Brain (organoid and tissue), 16 donors: ENCODE measurements at places on chromosomes 5 and 9.
A peak's percentile ranks its signal among the peaks of the same experiment; 100 is the strongest.

GRCh38 chr9:122342323-122343050 is 28.3 kb upstream of the PTGS1 start:
- no peak for DNase-seq

DNA sequence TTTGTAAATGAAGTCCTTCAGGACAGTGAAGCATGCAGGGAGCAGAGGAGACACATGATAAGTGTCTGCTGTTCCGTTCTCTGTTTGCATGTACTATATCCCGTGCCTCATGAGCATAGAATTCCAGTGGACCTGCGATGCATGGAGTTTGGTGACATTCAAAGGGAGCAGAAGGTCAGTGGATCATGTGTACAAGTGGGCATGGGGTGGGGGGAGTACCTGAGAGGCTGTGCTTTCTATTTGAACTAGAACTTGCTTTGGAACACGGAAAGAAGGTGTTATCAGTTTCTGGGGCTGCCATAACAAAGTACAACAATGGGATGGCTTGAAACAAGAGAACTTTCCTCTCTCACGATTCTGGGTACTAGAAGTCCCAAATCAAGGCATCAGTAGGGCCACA is 5.1 kb upstream of the CCNJL start:
- no peak for DNase-seq

GRCh38 chr5:71788794-71789193 is 69.7 kb downstream of the CARTPT start:
- DNase-seq: no peak

DNA sequence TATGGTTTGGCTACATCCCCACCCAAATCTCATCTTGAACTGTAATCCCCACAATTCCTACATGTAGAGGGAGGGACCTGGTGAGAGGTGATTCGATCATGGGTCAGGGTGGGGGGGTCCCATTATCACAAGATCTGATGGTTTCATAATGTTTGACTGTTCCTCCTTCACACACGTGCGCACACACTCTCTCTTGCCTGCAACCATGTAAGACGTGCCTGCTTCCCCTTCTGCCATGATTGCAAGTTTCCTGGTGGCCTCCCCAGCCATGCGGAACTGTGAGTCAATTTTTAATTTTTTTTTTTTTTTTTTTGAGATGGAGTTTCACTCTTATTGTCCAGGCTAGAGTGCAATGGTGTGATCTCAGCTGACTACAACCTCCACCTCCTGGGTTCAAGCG is 27.0 kb downstream of the FAM169A start:
- no peak for DNase-seq

GRCh38 chr9:125043631-125044030 is 99.7 kb downstream of the SCAI start:
- no peak for DNase-seq

- no peak for DNase-seq
These were observed 6.2 kb upstream of the TCERG1 start for GRCh38 chr5:146440870-146441495.

DNA sequence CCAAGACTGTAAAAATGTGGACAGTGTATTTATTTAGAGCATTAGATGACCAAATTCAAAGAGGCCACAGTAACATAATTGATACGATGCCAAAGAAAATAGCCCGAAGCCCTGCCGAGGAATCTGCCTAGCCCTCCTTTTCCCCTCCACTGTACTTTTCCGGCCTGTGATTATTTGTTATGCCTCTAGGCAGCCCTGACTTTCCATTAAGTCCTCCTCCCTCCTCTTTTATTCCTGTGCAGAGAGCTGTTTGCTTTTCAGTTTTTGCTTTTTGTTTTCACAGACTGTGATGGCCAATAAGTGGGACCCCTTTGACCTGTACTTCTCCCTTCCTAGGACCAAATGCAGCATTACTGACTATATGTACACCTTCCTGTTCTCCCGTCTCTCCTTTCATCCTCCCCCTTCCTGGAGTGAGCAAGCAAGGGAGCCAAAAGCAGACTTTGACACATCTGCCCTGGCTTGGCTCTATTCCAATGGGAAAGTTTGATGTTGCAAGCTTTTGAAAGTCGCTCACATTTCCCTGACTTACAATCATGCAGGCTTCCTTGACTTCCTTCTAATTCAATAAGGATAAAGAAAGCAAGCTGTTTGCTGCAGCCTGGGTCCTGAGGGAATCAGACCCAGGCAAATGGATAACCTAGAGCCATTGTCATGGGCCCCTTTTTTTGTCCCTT is 76.1 kb downstream of the NREP start:
- DNase-seq: peak; percentile 58

GRCh38 chr5:119058979-119059529 is 11.8 kb upstream of the DMXL1 start:
- no peak for DNase-seq

DNA sequence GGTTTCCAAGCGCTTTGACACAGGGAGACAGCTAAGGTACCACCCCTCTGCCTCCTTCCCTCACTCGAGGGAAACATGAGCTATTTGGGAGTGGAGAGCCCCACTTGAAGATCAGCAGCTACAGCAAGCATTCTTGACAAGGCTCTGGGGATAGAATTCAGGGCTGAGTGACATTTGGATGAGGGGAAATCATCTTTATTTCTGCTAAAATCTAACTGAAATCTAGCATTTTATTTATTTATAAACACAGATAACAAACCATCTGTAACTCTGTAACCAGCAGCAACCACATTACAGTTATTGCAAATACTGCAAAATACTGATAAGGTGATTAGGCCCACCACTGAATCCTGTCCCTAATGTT is 22.4 kb downstream of the RNF130 start:
- no peak for DNase-seq

DNA sequence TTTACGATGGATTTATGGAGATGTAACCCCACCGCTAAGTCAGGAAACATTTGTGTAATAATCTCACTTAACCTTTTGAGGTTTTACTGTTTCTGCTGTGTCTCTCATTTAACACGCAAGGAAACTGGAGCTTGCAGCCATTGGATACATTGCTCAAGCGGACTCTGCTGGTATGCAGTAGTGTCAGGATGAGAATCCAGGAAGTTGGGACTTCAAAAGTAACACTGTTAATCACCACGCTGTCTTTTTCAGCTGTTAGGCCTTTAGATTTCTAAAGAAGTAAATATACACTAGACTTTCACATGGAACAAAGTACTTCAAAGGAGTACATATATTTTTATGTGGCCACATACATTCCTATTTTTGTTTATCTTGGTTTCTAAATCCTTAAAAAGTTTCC is 114.7 kb downstream of the LPAR1 start:
- no peak for DNase-seq

GRCh38 chr5:56467176-56467717 is 234.1 kb upstream of the ANKRD55 start:
- no peak for DNase-seq

GRCh38 chr5:125149527-125149926 is 403.1 kb upstream of the ZNF608 start:
- DNase-seq: peak; percentile 39

DNA sequence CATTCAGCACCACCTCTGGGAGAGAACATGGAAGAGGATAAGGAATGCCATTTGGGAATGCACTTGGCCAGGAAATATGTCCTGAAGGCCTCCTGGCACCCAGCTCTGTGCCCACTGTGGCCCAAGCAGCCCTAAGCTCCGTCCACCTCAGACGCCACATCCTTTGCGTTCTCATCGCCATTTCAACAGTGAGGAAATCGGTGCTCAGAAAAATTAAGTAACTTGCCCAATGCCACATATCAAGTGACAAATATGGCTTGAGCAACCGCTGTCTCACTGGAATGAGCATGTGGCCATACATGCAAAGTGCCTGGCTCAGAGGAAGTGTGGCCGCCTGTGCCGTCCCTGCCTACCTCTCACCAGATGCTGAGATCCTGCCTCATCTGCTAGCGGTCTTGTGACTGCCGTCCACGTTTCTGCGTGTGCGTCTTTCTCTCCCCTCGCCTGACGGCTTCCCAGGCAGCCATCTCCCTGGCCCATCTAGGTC is 984 bp upstream of the DOK3 start:
- DNase-seq: no peak
